ENCODE measurements at places on chromosomes 4 and X.

GRCh38 chrX:110847334-110847733 is 51.7 kb upstream of the CHRDL1 start:
- peak; percentile 17 for DNase-seq

DNA sequence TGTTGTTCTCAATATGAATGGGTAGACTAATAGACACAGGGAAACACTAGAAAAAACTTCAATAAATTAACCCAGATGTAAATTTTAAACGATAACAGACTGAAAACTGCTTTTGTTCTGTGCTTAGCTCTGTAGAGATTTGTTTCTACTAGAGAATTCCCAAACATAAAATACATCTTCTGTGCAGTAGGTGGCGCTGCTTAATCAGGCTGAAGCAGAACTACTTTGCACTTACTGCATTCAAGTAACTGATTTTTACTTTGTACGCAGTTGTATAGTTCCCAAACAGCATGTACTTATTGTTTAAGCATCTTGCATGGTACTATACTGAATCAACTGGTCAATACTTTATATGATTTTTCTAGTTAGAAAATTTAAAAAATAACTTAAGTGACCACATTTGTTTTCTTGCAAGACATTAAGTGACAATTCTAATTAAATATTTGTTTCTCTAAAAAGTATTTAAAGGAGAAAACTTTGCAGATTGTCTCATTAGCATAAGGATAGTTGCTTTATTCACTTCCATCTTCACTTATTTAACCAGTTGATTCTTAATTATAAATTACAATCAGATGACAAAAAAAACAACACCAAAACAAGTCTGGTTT is 490.6 kb downstream of the IL15 start:
- peak; percentile 64 for DNase-seq

GRCh38 chrX:115344885-115345614 is 55.5 kb downstream of the LUZP4 start:
- DNase-seq = peak; percentile 50

- DNase-seq = no peak
Observed at GRCh38 chrX:107831071-107831730, 5.5 kb downstream of the MID2 start.

DNA sequence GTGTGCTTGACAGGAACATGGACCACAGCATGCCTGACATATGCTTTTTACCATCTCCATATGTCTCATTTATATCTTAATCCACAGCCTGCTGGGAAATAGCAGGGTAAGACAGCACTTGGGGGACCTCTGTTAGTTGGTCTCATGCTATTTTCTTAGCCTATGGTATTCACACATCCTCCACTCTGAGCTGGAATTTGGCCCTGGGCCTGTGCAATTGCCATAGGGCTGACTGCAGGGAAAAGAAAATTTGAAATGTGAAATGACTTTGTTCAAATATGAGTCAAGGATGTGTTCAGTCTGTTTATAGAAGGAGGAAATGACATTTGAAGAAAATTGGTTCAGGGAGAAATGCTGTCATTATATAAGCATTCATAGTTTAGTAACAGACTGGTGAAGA is 9.6 kb upstream of the MAP7D3 start:
- DNase-seq = no peak

DNA sequence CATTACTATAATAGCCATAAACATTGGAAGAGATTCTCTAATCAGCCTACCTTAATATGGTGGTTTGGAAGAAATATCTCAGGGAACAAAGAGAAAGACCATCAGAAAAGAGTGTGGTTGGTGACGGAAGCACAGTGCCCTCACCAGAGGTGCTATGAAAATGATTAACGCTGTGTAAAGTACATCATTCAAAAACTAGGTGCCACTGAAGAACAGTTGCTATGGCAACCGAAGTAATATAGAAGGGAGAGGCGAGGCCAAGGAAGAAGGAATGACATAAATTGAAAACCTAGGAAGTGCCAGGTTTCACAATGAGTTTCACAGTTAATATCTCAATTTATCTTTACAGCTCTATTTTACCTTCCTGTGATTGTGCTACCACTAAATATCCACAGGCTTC is 57.0 kb upstream of the ARSJ start:
- DNase-seq = no peak

- no peak for DNase-seq
Observed at GRCh38 chrX:112513154-112513553, 166.6 kb downstream of the LHFPL1 start.

DNA sequence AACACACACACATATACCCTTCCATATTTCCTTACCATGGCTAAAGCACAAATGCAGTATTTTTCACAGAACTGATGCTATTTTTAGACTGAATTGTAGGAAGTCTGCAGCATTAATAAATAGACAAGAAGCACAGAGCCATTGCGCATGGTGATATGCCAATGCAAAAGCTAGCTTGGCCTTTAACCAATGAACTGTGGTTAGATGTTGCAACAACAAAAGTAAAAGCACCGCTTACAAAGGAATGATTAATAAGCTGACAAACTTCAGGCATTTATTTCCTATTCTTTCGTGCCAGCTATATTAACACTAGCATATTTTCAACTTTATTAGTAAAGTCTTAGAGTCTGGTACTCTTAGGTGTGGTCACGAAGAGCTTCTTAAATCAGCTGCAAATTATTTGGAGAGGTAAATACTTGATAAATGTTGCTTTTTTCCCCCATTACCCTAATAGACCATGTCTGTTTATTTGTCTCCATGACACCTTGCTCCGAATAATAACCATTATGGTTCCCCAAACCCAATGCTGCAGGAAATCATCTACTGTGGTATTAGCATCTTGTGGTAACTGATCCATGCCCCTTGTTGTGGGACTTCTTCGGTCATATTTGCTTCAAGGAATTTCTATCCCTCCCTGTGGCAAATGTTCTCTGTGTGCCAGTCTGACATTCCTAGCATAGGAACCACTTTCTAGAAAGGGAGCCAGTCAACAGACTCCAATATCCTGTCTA is 306.1 kb upstream of the TAPT1 start:
- DNase-seq = no peak

- DNase-seq = no peak
Observed at GRCh38 chr4:127217586-127218229, 415.0 kb upstream of the INTU start.

DNA sequence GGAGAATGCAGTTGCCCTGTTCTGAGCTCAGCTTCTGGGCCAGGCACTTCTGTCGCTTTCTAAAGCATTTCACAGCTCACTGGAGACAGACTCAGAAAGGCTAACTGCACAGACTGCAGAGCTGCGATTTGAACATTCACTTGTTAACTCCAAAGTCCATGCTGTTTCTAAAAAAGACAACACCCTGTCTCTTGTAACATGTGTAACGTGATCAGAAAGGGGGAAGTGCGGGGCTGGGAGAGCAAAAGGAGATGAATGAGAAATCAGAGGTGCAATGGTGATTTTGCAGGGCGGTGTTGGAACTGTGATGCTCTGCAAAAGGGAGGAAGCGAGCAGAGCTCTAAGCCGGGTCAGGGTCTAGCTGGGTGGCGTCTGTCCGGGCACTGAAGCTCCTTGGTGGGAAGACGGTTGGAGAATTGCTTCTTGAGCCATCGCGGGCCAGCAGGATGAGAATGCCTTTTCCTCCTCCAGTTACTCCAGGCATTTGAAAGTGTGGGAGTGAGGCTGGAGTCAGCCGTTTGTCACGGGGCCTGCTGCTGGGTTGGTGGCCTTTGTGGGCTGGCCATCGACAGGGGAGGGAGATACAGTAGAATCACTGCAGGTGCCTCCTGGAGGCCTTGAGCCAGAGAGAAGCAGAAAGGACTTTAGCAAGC is 20.3 kb downstream of the TBC1D14 start:
- no peak for DNase-seq

- no peak for DNase-seq
Observed at GRCh38 chr4:1608196-1608820, 75.8 kb downstream of the FAM53A start.

- no peak for DNase-seq
Observed at GRCh38 chrX:133741303-133741702, 244.1 kb downstream of the GPC3 start.

- DNase-seq = no peak
Observed at GRCh38 chrX:121336831-121337421, 289.5 kb downstream of the GLUD2 start.

DNA sequence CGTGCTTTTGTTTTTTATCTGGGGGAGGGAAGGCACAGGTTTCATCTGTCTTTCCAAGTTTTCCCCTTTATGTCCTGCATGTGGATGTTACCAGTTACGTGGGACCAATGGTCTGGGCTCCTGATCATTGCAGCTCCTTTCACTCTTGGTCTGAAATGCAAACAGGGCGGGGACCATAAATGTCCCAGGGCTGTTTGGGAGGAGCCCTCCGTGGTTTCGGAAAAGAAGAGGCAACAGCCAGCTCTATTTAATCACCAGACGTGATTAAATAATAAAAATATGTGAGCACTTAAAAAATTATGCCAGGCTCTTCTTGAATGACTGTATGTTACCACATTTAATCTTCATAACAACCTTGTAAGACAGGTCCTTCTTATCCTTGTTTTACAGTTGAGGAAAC is 30.8 kb upstream of the C1GALT1C1 start:
- DNase-seq = no peak

DNA sequence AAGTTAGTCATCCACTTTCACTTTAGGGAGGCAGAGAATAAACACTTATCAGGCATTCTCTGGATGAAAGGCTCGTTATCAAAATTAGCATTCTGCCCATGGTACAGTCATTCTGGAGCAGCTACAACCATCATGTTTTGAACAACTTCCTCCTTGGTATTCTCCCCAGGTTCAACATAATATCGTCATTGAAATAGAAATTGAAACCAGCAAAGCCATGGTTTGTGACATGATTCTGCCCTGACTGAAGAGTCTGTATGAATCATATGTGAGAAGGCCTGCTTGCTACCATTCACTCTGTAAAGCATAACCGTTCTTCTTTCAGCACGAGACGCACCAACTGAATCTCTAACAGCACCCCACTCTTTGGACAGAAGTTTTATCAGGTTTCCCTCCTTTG is 127.5 kb upstream of the RADX start:
- DNase-seq = no peak

GRCh38 chr4:99655308-99656081 is 2.1 kb downstream of the C4orf54 start:
- no peak for DNase-seq

DNA sequence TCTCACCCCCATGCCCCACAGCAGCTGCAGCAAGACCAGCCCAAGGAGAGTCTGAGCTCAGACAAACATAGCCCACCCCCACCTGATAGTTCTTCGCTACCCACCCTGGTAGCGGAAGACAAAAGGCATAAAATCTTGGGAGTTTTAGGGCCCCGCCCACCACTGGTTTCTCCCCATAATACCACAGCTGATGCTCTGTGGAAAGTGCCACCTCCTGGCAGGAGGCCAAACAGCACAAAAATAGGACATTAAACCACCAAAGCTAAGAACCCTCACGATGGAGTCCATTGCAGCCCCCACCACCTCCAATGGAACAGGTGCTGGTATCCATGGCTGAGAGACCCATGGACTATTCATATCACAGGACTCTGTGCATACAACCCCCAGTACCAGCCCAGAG is 226.7 kb downstream of the SNCA start:
- no peak for DNase-seq

GRCh38 chrX:27186671-27187070 is 276.5 kb downstream of the PPP4R3C start:
- no peak for DNase-seq

- no peak for DNase-seq
Observed at GRCh38 chrX:109952985-109953905, 49.7 kb upstream of the TMEM164 start.

DNA sequence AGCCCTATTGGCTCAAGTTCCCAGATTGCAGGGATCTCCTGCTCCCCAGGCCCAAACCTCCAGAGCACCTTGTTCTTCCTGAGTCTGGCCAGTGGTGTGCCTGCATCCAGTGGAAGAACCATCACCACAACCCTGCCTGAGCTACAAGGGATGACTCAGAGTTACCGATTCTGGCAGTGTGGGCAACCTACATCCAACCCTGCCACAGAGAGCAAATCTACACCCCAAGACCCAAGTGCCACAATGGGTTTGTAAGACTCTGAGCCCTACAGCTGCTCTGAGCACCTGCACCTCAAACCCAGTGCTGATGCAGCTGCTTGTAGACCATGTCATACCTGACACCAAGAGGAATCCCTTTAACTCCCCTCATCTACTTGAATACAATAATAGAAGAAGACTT is 110.0 kb downstream of the SOWAHB start:
- DNase-seq = no peak

- DNase-seq = no peak
Observed at GRCh38 chrX:148664171-148664570, 163.8 kb downstream of the AFF2 start.

GRCh38 chr4:48470570-48470969 is 12.6 kb upstream of the SLC10A4 start:
- no peak for DNase-seq

- no peak for DNase-seq
Observed at GRCh38 chr4:148288448-148288847, 153.8 kb downstream of the NR3C2 start.

- no peak for DNase-seq
Observed at GRCh38 chr4:155734065-155734464, 24.8 kb upstream of the GUCY1B1 start.

DNA sequence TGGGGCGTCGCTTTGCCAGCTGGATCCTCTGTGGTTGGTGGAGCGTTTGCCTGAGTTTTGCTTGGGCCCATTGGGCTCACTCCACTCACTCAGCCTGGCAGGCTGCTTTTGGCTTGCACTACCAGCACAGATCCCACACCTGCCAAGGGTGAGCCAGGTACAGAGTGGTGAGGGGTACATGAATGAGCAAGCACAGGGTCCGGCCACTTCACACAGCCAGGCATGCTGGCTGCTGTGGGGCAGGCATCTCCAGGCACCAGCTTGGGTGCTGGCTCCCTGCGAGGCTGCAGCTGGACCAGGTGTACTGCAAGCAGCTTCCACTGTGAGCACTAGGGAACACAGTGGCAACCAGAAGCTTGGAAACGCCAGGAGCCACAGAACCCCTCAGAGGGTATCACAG is 60.1 kb upstream of the NPNT start:
- no peak for DNase-seq

DNA sequence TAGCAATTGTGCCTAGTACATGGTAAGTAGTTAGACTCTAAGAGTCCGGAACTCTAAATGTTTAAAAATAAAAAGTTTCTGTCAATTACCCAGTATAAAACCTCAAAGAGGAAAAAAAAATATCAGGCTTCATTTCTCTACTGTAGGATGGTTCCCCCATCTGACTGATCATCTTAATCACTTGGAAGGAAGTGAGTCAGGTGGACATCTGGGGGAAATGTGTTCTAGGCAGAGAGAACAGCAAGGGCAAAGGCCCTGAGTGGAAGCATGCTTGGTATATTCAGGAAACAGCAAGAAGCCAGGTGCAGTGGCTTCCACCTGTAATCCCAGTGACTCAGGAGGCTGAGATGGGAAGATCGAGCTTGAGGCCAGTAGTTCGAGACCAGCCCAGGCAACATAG is 2.9 kb upstream of the EIF1AX start:
- DNase-seq = no peak

Measured in prostate gland (tissue), 2 donors.